ENCODE measurements at places on chromosomes 6 and 20.

- no peak for DNase-seq
These were observed 254.7 kb downstream of the EYS start for GRCh38 chr6:65452333-65452732.

DNA sequence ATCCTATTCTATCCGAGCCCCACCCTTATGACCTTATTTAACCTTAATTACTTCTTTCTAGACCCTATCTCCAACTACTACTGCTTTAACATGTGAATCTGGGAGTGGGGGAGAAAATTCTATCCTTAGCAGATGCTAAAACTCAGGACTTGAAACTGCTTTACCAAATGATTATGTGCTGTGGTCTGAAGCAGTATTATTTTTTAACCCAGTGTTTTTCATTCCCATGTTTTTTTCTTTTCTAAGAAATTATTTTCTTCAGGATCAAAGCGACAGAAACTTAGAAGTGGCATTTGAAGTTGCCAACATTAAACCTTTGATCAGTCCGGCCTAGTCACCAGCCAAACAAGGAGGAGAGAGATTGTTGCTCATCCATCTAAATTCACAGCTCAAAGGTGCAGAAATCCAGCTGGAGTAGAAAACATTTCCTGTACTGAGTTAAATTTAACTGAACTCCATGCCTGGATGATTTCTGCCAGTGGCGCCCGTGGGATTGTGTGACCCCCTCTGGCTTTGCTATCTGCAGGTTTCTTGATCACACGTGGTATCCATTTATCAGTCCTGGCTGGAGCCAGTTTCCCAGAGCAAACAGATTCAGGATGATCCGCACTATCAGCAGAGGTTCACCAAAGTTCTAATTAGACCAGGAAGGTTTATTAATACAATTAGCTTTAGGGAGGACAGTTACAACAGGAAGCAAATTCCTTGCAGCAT is 300.5 kb downstream of the PLCB1 start:
- no peak for DNase-seq

DNA sequence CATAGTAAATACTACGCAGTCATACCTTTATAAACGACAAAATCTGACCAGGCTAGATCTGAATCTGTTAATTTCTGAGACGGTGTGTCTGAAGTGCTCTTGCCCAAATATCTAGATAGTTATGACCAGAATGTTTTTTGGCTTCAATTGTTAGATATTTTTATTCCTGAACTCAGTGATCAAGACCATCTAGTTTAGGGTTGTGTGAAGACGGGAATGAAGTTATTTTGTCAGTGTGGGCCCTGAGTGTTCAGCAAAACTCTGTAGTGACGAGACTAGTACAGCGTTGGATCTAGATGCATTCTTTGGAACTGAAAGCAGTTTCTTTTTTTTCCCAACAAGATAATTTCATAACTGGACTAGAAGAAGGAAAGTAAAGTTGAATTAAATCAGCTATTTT is 3.1 kb downstream of the STXBP5 start:
- no peak for DNase-seq

DNA sequence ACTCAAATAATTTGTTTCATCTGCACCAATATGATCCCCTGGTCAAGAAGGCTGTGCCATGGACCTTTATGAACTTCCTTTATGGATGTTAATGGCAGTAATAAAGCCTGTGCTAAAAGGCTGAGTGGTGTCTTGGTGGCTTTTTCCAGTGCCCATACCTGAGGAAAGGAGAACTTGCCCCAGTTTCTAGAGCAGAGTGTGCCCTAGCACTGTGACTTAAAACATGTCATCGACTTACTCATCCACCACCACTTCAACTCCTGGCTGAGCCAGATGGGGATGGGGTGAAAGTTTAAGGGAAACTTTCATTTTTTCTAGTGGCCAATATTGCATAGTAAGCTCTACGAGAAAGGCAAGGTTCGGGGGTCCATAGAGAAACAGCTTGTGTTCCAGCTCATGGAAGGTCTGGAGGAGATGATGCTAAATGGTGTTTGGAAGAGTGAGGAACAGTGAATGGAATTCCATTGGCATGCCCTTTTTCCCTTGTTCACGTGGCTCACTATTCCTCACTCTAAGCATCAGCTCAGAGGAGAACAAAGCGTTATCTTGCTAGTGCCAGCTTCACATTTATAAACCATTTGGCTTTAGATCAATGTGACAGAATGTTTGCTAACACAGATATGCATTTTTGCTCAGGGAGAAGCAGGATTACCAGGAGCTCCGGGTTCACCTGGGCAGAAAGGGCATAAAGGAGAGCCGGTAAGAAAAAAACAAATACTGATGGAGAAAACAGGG is 71.2 kb downstream of the COL19A1 start:
- no peak for DNase-seq

GRCh38 chr6:15809367-15809766 is 146.5 kb upstream of the DTNBP1 start:
- DNase-seq = no peak
